HepG2 (cell line): ENCODE measurements at places on chromosomes 2 and 18.

GRCh38 chr2:18131761-18132160 lies 253.3 kb downstream of the KCNS3 start:
- no peak for DNase-seq

DNA sequence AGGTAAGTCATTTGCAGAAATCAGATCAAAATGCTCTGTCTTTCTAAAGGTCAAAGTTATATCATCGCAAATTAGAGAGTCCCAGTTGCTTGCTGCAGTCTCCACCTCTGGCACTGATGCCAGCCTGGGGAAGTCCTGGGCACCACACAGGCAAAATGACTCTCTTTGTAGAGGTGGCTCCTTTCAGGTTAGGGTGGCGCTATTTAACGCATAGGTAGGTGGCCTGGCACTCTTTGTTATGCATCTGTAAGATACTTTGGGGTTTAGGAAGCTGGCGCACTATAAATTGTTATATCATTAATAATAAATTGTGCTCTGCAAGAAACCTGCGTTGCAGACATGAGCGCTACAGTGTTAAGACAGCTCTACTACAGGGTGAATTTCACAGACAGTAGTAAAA lies 268.5 kb downstream of the ICOS start:
- no peak for DNase-seq

DNA sequence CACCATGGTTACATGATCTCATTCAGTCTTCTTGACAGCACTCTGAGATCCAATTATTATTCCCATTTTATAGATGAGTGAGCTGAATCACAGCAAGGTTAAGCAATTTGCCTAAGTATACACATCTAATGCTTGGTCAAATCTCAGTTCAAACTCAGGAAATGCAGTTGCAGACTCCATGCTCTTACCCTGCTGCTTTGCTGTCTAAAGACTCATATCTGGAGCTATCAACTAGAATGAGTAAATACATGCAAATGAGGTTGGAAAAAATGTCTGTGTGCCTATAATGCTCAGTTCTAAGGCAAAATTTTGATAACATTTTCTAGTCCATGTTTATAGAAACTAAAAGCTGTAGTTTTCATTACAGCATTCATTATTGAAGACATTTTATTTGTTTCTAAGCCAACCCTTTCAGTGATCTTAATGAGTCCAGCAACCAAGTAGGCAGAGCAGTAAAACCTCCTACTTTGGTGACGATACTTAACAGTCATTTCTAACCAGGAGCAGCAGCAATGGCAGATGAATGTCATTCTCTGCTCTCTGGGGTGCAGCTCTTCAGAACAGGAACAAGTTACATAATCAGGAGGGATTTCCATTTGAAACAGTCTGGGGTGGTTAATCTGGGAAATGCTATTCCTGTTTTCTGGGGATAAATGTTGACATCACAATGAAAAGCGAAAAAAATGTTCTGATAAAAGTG lies 396.8 kb upstream of the UBE2E3 start:
- no peak for DNase-seq

DNA sequence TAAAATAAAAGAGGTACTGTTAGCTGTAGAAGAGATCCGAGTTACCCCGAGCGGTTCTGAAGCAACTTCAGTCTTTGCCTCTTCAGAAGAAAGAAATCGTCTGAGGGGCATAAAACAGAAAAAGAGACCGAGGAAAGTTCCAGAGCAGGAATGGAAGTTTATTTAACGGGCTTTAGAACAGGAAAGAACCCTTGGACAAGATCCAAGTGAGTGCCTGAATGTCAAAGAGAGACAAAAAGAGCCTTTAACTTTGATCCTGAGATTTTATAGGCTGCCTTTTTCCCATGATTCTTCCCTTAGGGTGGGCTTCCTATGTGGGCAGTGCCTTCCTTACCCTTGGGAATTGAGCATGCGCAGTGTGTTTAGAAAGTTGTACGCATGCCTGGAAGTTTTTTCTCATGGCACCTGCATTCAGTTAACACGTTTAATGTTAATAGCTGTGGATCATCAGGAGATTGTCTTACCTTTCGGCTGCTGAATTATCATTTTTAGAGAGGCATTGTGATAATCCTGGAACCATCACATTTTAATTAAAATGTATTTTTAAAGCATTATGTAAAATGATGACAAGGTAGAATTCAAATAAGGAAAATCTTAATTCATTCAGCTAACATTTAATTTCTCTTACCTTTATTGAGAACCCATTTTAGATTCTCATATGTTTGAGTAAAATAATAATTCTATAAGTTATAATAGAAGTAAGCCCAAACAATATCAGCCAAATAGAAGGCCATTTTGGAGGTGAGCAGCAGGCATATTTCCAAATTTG lies 269.5 kb upstream of the ZSWIM2 start:
- DNase-seq, result no peak

GRCh38 chr2:129819855-129820254 lies 159.6 kb upstream of the RAB6C start:
- DNase-seq, result no peak

DNA sequence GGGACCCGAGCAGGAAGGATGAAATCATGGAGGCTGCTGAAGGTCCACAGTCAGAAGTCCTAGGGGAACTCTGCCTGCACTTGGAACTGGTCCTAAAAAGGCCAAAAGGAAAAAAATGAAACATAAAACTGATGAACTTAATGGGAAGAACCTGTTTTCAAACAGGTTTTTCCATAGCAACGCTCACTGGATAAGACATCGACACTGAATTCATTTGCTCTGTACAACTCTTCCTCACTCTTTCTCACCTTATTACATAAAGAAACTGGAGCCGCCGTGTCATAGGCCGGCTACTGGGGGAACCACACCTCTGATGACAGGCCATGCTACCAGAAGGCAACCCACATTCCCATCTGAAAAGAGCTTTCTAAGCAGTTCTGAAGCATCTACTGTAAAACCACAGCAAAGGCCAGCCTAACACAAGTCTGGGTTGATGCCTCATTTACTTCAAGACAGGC lies 83.6 kb downstream of the FARSB start:
- no peak for DNase-seq

DNA sequence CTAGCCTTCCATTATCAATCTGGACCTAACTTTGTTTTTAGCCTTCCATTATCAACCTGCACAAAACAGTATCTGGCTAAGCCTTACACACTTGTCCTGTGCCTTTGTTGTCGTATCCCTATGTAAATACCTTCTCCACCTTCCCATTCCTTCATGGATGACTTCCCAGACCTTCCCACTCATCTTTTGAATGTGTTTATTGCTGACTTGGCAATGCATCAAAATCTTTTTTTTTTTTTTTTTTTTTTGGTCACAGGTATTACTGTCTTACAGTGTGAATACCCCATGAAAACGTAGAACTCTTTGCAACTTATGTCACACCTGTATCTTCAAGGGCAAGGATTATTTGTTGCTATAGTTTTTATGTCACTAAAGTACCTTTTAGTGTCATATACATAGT lies 25.7 kb downstream of the RPE start:
- no peak for DNase-seq

GRCh38 chr2:240921995-240922244 lies 15.8 kb downstream of the CROCC2 start:
- no peak for DNase-seq

GRCh38 chr18:65821911-65822310 lies 71.1 kb downstream of the CDH7 start:
- DNase-seq, result no peak

- peak; percentile 77 for DNase-seq
Measured at GRCh38 chr18:10490401-10491165, 35.2 kb upstream of the NAPG start.

GRCh38 chr18:73520229-73520628 lies 627.4 kb downstream of the FBXO15 start:
- peak; percentile 5 for DNase-seq

DNA sequence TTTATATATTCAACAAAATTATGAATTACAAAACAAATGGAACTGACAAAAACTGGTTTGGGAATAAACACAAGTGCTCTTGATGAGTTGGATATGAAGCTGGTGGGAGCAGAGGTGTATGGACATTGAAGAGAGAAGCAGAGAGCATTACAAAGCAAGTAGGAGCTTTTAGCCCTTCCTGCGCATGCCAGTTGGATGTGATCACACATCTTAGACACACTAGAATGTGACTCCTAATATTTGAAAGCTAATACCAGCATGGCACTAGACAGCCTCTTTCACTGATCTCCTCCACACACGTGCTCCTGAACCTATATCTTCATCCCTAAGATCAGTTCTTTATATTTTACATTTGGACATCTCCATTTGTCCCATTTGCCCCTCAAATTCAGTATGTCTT lies 298.1 kb downstream of the MTX2 start:
- no peak for DNase-seq

DNA sequence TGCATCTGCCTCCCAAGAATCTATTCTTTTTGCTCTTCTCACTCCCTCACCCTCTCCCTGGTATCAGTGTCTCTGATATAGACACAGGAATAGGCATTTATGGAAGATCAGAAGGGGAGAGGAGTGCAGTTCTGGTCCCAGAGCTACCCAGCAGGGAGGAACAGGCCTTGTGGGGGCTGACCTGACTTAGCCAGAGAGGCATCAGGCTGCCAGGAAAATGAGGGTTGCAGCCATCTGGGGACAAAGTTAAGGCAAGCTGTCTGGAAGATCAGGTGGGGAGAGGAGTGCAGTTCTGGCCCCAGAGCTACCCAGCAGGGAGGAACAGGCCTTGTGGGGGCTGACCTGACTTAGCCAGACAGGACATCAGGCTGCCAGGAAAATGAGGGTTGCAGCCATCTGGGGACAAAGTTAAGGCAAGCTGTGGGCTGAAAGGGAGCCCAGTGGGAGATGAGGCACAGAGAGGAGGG lies 69.9 kb upstream of the HK2 start:
- DNase-seq, result no peak

DNA sequence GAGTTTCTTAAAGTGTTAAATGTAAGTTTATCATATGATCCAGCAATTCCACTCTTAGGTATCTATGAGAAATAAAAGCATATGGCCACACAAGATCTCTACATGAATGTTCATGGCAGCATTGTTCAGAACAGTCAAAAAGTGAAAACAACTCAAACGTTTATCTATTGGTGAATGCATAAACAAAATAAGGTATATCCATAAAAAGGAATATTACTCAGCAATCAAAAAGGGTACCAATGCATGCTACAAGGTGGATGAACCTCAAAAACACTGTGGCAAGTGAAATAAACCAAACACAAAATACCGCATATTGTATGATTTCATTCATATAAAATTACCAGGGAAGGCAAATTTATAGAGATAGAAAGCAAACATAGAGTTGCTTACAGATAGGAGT lies 337.6 kb downstream of the PIK3C3 start:
- DNase-seq, result no peak

DNA sequence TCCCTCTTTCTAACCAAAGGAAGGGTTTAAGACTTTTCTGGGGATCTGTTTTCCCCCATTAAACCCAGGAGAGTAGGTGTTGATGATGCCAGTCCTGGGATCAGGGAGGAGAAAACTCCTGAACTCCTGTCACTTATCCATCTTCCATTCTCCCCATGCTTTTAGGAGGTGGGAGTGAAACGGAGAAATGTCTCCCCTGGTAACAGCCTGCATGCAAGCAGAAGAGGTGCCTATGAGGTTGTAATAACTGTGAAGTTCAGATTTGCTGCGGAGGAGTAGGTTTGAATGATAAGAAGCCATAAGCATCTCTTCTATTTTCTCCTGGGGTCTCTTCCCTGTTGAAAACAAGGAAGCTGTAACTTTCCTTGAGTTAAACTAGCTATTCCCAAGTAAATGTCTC lies 150.8 kb downstream of the SLC4A3 start:
- no peak for DNase-seq

DNA sequence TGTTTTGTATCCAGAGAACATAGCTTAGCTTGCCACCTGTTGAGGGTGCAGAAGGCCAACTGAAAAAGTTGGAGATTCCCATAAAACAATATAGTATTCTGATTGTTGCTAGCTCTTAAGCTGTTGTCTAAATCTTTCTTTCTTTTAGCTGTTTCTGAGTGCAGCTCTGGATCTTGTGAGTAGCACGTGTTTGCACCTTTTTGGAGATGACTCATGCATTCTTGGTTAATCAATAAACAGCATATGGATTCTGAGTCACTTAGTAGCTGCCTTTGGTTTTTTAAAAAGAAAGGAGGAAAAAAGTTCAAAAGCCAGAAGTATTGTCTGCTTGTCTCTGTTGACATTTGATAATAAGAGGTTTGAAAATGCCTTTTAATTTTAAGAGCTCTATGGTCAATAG lies 483.0 kb upstream of the FSIP2 start:
- DNase-seq, result peak; percentile 28
